ENCODE measurements at places on chromosomes 3 and 15.

DNA sequence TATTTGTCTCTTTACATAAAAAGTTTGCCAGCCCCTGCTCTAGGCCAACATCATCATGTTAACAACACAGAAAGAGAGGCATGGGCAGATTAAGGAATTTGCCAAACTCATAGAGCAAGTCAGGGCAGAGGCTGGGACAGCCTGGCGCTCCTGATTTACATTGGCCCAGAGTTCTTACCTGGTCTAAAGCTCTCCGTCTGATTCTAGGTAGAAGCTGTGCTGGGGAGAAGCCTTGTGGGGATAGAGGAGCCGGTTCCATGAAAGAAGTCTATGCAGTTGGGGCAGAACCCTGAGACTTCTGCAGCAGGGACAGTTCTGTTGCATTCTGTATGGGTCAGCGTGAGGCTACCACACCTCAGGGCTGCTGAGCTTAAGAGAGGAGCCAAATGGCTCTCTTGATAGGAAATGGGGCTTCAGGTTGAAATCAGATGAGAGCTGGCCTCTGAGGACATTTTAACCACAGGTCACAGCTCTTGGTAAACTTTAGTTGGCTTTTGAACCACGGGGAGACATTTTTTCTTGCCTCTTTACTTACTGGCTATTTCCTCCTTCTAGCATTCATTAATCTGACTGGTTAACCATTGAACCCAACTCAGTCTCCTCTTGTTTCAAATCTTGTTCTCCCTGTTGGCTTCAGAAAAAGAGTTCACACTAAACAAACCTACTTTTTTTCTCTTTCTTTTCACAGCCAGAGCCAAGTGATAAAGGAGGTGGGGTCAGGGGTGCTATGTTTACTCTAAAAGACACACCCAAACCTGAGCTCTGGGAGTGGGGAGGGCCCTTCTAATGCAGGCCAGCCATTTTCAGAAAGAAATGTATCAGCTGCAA is 250.7 kb downstream of the OPA1 start:
- DNase-seq: peak; percentile 21

DNA sequence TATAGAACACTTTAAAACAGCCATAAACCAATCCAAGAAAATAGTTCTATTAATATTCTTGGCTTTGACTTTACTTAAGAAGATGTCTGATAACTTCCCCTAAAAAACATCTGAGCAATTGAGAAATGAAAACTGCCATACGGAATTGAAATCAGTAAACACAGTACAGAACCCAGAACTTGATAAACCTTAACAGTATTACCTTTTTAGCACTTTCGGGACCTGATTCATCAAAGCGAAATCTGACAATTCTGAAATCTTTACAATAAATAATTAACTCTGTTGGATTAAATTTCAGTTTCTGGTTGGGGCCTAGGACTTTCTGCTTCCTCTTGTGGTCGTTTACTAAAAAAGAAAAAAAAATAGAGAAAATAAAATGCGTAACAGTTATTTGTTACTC is 17.3 kb downstream of the MTMR10 start:
- no peak for DNase-seq

- no peak for DNase-seq
These were observed 5.9 kb upstream of the DCP1A start for GRCh38 chr3:53353202-53353601.

GRCh38 chr3:72678380-72678779 is 169.9 kb downstream of the SHQ1 start:
- no peak for DNase-seq

DNA sequence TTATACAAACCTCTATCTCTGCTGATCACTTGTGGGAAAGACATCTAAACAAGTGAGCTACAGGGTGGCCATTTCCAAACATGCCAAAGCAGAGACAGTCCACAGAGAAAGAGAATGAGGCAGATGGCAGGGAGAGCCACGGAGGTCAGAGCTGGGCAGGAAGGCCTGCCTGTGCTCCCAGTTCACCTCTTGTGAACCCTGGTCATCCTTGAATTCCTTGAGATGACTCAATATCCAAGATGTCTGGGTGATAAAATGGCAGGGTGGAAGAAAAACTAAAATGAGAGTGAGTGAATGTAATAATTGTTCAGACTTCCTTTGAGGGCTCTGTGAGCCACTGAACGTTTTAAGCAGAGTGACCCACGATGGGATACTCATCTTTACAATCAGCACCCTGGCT is 104.8 kb downstream of the PLCH1 start:
- DNase-seq: no peak

DNA sequence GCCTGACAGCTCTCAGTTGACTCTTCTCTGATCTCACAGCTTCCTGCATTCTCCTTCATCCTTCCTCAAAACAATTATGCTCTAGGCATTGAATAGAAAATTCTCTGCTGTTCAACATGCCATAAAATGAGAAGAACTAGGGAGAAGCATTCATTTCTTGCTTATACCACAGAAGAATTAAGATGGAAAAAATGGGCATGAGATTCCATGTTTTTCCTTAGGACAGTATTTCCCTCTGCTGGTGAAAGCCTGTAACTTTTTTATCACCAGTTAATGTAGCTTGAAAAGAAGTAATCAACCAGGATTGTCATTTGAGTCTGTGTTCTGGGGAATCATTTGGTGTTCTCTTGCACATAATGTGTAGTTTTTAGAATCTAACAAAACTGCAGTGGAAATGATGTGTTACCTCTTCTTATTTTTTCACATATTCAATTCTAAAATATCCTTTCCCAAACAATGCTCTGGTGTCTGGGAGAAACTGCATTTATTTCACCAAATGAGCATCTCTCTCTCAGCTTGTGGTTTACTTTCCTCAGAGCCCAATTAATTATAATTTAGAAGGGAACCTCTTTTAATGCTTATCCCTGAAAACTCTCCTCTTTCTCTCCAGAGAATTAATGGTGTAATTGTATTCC is 92.8 kb upstream of the DCBLD2 start:
- DNase-seq: no peak

DNA sequence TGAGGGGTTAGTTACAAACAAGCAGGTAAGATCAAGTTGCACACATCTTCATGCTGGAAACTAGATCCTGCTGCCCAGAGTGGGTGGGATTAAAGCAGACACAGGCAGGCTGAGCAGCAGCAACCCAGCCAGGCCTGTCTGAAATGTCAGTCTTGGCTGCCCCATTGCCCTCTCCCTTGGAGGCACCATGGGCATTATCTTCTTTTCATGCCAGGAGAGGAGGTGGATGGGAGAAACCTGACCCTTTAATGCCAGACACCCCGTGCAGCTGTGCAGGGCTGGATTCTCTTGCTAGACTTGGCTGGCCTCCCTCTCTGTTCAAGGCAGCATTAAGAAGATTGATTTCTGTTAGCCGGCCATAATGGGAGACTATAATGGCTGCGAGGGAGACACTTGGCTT is 23.0 kb upstream of the EPHB1 start:
- DNase-seq: no peak

GRCh38 chr15:29045717-29046116 is 159.9 kb downstream of the APBA2 start:
- no peak for DNase-seq

All from right atrium auricular region (tissue), 2 donors.